ENCODE measurements at places on chromosomes 2 and 18. TPM values are rescaled to one million over a fixed set of nuclear protein-coding genes. Genes with fewer than 3 reads are reported as not detected.

Gene FAM161A
- 2.1 TPM for polyA plus RNA-seq

GRCh38 chr18:12456441-12456840, 48.7 kb downstream of the PRELID3A start:
- DNase-seq = no peak

DNA sequence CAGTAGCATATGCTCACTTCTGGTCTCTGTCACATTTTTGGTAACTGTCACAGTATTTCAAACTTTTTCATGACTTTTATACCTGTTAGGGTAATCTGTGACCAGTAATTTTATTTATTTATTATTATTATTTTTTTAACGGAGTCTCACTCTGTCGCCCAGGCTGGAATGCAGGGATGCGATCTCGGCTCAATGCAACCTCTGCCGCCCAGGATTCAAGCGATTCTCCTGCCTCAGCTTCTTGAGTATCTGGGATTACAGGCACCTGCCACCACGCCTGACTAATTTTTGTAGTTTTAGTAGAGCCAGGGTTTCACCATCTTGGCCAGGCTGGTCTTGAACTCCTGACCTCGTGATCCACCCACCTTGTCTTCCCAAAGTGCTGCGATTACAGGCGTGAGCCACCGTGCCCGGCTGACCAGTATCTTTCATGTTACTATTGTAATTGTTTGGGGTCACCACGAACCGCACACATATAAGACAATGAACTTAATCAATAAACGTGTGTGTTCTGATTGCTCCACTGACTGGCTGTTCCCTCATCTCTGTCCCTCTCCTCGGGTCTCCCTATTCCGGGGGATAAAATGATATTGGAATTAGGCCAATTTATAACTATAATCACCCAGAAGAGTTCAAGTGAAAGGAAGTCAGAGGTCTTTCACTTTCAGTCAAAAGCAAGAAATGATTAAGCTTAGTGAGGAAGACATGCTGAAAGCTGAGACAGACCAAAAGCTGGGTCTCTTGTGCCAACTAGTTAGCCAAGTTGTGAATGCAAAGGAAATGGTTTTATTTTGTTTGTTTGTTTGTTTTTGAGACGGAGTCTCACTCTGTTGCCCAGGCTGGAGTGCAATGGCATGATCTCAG, 22.9 kb downstream of the TGIF1 start:
- no peak for DNase-seq

DNA sequence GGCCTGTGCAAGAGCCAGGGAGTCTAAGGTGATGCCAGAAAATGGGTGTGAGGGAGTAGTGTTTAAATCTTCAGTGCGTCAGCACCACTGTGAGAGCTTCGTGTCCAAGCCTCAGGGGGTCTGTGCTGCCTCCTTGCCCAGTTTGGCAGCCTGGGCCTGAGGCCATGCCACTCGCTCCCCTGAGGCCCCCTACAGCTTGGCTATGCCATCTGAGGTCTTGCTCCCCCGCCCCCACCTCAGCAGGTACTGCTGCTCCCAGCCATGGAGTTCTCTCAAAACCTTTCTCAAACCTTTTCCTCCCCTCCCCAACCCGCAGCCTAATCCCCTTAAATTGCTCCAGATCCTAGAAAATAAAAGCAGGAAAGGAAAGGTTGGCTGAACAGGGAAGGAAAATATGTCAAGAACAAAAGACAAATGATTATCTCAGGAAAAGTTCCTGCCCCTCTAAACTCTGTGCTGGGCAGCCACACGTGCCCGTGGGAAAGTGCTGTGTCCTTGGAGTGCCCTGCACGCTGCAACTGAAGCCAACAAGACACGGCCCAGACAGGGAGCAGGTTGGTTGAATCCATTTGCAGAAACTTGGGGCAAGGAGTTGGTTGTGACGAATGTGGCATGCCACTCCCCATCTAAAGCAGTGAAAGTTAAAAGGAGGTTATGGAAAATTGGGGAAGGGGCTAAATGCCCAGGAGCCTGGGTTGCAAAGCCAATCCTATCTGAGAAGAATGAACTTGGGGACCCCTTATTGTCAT, 61.2 kb downstream of the ATOH8 start:
- no peak for DNase-seq

Gene CTIF
- 21.9 TPM for polyA plus RNA-seq

DNA sequence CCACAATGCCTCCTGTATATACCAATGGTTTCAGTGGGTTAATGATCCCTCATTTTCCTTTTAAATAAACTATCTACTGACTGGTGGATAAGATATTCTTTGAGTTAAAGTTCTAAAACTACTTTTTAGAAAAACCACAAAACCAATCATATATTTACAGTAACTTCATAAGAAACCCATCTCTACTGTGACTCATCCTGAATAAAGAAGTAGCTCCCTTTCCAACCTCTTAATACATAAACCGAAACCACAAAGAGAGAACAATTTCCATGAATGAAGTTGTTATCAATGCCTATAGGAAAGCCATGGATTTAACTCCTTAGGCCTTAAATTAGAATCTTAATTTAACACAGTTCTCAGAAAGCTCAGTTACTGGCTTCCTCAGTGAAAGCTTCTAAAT, 227.0 kb upstream of the SMAD7 start:
- DNase-seq = no peak

Gene HES6
- 0.80 TPM for polyA plus RNA-seq

Gene CD28
- not detected for polyA plus RNA-seq

DNA sequence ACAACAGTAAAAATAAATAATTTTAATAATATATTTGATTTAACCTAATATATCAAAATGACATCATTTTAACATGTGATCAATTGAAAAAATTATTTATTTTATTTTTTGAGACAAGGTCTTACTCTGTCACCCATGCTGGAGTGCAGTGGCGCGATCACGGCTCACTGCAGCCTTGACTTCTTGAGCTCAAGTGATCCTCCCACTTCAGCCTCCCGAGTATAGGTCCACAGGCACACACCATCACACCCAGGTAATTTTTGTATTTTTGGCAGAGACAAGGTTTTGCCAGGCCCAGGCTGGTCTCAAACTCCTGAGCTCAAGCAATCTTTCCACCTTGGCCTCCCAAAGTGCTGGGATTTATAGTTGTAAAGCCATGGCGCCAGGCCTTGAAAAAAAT, 126.7 kb upstream of the COPS8 start:
- no peak for DNase-seq

GRCh38 chr2:195307751-195308150, 349.3 kb upstream of the SLC39A10 start:
- no peak for DNase-seq

Gene APOB
- polyA plus RNA-seq = not detected

Gene PIK3C3
- 65.0 TPM for polyA plus RNA-seq

- DNase-seq = no peak
Measured at GRCh38 chr2:133390156-133390555, 178.1 kb downstream of the NCKAP5 start.

GRCh38 chr18:64436111-64436510, 287.2 kb upstream of the LINC00305 start:
- no peak for DNase-seq

Gene ANKRD53
- polyA plus RNA-seq = not detected

DNA sequence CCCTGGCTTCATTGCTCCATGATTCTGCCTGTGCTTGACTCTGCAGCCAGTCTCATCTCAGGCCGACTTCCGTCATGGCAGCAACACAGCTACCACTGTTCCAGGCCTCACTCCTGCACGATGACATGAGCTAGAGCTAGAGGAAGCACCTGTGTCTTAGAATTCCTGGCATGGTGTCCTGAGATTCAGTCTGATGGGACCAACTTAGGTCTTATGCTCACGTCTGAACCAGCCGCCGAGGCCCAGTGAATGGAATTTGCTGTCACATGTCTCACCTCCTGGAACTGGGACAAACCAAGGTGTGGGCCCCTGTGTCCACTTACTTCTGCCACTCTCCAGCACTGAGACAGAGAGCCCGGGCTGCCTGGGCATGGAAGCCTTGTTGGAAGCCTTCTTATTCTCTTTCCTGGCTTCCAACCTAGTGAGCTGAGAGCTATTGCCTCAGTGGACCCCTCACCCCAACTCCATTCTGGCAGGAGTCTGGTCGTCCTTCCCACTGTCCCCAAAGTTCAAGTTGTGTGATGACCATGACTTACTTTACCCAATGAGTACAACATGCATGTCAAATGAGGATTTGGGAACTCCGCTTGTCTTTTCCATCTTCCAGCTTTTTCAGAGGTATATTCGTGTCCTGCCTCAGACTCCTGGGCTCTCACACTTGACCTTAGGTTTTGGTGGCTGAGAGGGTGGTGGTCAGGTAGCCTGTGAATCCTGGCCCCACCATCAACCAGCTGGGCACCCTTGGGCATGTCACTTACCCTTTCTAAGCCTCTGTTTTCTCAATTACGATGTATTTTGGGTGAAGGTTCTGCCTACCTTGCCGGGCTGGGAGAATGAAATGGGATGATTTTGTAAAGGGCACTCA, 39.1 kb upstream of the HS6ST1 start:
- no peak for DNase-seq

GRCh38 chr2:74149570-74150319, 2.0 kb upstream of the BOLA3 start:
- DNase-seq = no peak

- DNase-seq = no peak
Measured at GRCh38 chr2:47738331-47738730, 44.6 kb upstream of the MSH6 start.

DNA sequence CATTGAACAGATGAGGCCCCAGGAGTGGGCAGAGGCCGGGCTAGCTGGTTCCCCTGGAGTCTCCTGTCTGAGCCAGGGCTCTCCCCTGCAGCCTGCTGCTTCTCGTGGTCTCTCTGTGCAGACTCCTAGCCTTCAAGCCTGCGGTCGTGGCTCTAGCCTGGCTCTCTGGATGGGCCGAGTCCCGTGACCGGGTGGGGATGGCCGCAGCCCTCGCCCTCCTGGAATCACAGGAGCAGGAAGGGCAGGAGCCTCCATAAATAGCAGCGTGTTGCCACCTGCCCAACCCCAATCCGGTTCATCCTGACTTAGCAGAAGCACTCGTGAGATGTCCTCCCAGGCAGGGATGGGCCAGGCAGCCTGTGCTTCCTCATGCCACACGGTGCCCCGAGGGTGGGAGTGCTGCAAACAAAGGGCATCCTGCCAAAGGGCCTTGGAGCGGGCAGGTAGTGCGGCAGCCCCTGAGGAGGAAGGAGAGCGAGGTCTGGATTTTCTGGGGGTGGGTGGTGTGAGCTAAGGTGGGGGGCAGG, 43.9 kb downstream of the FOSL2 start:
- DNase-seq = peak; percentile 99

- DNase-seq = no peak
Measured at GRCh38 chr2:121890041-121890440, 134.6 kb downstream of the TSN start.

DNA sequence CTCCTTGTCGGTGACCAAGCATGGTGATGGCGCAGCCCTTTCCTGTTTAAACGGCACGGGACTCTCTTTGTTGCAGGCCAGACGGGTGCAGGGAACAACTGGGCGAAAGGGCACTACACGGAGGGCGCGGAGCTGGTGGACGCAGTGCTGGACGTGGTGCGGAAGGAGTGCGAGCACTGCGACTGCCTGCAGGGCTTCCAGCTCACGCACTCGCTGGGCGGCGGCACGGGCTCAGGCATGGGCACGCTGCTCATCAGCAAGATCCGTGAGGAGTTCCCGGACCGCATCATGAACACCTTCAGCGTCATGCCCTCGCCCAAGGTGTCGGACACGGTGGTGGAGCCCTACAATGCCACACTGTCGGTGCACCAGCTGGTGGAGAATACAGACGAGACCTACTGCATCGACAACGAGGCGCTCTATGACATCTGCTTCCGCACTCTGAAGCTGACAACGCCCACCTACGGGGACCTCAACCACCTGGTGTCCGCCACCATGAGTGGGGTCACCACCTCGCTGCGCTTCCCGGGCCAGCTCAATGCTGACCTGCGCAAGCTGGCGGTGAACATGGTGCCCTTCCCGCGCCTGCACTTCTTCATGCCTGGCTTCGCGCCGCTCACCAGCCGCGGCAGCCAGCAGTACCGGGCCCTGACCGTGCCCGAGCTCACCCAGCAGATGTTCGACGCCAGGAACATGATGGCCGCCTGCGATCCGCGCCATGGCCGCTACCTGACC, 17.1 kb downstream of the TUBB6 start:
- no peak for DNase-seq

DNA sequence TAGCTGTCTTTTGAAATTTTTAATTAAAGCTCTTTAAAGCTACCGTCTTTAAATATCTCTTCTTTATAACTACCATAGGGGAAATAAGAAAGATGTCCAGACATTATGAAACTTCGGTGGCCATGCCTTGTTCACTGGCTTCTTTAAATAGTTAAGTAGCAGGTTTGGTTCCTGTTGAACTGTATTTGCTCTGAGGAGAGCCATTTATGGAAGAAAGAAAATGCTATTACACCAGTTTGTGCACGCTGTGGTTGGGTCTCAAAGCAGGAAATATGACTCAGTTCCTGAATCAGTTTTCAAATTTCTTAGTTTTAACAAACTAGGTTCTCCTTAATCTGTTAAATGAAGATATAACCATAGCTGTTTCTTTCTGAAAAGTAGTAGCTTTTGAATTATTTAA, 12.2 kb downstream of the ARPC2 start:
- DNase-seq = no peak

DNA sequence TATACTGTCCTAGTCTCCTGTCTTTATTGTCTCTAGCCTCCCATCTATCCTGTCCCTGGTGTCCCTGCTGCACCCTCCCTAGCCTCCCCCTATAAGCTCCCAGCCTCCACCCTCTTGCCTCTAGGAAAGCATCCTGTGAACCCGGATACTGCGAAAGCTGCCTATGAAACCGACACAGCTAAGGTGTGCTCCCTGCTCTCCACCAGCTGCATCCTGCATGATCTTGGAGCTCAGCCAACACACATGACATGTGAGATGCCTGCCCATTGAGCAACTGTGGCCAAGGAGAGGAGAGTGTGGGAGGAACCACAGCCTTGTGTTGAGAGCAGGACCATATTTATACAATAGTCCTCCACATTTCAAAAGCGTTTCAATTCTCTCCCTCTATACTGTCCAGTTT, 187.1 kb downstream of the ZBTB7C start:
- peak; percentile 40 for DNase-seq

Gene ARHGAP25
- polyA plus RNA-seq = 25.3 TPM

GRCh38 chr2:188315750-188316149, 24.1 kb downstream of the GULP1 start:
- DNase-seq = no peak

DNA sequence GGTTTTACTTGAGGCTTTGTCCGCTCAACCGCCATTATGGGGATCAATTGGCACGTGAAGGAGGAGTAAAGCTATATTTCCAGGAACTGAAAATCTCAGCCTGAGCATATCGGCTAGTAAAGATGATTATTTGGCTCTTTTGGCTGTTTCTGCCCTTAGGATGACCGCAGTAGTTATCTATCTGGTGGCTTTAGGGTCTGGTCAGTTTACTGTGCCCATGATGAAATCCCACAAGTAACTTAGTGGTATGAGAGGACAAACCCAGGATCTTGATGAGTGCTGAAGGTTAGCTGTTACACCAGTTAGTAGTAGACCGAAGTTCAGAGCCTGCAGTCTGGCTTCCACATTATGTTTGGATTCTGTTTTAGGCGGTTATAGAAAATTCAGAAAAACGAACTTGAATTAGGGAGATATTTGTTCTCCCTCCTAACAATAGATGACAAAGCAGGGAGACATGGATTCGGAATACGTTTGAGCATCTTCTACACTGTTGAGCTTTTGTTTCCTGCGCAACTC, 1.2 kb downstream of the MAT2A start:
- DNase-seq = no peak

Gene NT5C1B
- polyA plus RNA-seq = not detected

Gene LIPG
- 200 TPM for polyA plus RNA-seq
